ENCODE measurements at places on chromosomes 7 and 10. TPM values are rescaled to one million over a fixed set of nuclear protein-coding genes. Genes with fewer than 3 reads are reported as not detected.

HOXA9 gene
- 0.19 TPM for total RNA-seq

CYP26C1 gene
- not detected for total RNA-seq

LRRC4 gene
- total RNA-seq: 0.74 TPM

ENKUR gene
- not detected for total RNA-seq

TRIM4 gene
- 24.9 TPM for total RNA-seq

ATP6V0A4 gene
- 1.7 TPM for total RNA-seq

NXPH1 gene
- total RNA-seq: not detected

SHTN1 gene
- 0.29 TPM for total RNA-seq

CYP2W1 gene
- total RNA-seq: not detected

AMZ1 gene
- total RNA-seq: 0.94 TPM

C10orf67 gene
- 0.07 TPM for total RNA-seq

TMEM178B gene
- total RNA-seq: 0.58 TPM

PAOX gene
- 8.8 TPM for total RNA-seq

KIF20B gene
- total RNA-seq: 65.3 TPM

LBX1 gene
- total RNA-seq: not detected
